Left lung (tissue), 14 donors: ENCODE measurements at places on chromosomes 1 and 21. TPM values are rescaled to one million over a fixed set of nuclear protein-coding genes. Genes with fewer than 3 reads are reported as not detected.
A peak's percentile ranks its signal among the peaks of the same experiment; 100 is the strongest.

- no peak overlapping the region for H3K27ac ChIP-seq
- no peak for DNase-seq
- peaks cover 60% of the 10 kb centered on the region for H3K4me1 ChIP-seq
- H3K27me3 ChIP-seq, result peaks cover 100% of the 10 kb centered on the region
- no peaks in the 10 kb centered on the region for H3K36me3 ChIP-seq
- H3K4me3 ChIP-seq, result no peak overlapping the region
Measured at GRCh38 chr1:63320022-63320721, 2.2 kb upstream of the FOXD3 start.

DNA sequence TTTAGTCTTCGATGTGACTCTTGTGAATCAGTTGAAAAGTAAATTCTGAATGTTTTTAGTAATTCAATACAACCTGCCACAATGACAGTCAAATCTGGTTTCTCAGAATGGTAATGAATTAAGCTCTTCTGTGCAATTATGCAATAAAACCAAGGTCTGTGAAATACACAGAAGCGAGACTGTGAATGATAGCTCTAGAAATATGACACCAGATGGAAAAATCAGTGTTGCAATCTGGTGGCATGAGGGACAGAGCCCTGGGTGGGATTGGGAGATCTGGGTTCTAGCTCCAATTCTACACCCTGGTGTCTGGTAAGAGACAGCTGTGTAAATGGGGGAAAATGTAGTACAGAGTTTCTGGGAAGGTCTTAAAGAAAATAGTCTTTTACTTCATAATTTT lies 586.4 kb upstream of the ZRANB2 start:
- no peak overlapping the region for H3K4me3 ChIP-seq
- no peak overlapping the region for H3K27ac ChIP-seq
- no peak for DNase-seq
- no peaks in the 10 kb centered on the region for H3K4me1 ChIP-seq

GRCh38 chr1:30723331-30723755 lies at the start of gene MATN1:
Gene MATN1 (minus strand): TSS chr1:30723585. CDS start chr1:30723551, 34 bp downstream.
- no peak within 1 kb of the TSS for H3K4me3 ChIP-seq
- no peak within 1 kb of the TSS for H3K27ac ChIP-seq
- H3K4me1 ChIP-seq, result no peaks in the 10 kb centered on the region
- no peaks in the 10 kb centered on the region for H3K27me3 ChIP-seq

DNA sequence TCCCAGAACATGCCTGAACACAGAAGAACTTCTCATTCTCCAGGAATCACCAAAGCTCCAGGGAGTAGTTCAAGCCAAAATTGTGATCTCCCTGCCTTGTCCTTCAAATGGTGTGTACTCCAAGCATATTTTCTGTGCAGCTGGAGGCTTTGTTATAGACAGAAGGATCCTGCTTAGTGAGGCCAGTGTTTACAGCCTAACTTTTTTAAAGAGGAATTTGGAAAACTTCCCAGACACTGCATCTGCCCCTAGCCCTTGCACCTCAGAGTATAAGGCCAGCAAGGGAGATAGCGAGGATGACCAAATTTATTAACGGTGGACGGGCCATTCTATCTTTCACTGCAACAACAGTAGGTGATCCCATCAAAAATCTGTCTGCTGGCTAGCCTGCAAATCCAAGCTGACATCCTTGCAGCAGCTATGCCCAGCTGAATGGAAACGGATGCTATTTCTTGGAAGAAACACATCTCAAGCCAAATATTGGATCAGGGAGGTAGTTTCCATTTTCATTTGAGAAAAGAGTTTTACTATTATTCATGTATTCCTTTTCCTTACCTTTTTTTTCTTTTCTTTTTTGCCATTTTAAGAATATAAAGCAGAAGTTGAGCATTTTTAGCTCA lies 249.8 kb downstream of the USH2A start:
- no peak overlapping the region for H3K27ac ChIP-seq
- no peaks in the 10 kb centered on the region for H3K27me3 ChIP-seq
- no peaks in the 10 kb centered on the region for H3K36me3 ChIP-seq
- DNase-seq, result peak; percentile 10
- H3K4me3 ChIP-seq, result no peak overlapping the region
- H3K4me1 ChIP-seq, result no peaks in the 10 kb centered on the region

DNA sequence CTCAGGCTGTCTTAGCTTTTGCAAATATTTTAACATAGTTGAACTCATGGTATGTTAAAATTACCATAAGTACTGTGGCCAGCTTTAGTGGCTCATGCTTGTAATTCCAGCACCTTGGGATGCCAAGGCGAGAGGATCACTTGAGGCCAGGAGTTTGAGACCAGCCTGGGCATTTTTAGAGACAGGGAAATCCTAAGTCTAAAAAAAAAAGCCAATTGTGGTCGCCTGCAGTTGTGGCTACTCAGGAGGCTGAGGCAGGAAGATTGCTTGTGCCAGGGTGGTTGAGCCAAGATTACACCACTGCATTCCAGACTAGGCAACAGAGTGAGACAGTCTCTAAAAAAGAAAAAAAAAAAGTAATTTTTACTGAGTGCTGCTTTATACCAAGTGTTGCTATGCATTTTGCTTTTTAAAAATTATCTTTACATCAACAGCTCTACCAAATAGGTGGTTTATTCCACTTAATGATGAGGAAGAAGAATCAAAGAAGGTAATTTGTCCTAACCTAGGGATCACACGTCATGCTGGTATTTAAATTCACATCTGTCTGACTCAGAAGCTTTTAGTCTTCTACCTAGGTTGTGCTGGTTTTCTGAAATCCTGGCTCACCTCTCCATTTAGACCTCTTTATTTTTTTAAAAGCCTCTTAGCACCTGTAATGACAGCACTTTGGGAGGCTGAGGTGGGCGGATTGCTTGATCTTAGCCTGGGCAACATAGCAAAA lies 16.8 kb downstream of the PPP1R12B start:
- no peaks in the 10 kb centered on the region for H3K4me1 ChIP-seq
- no peaks in the 10 kb centered on the region for H3K27me3 ChIP-seq
- H3K27ac ChIP-seq, result no peak overlapping the region

The ADORA3 gene
- 0.54 TPM for polyA plus RNA-seq

DNA sequence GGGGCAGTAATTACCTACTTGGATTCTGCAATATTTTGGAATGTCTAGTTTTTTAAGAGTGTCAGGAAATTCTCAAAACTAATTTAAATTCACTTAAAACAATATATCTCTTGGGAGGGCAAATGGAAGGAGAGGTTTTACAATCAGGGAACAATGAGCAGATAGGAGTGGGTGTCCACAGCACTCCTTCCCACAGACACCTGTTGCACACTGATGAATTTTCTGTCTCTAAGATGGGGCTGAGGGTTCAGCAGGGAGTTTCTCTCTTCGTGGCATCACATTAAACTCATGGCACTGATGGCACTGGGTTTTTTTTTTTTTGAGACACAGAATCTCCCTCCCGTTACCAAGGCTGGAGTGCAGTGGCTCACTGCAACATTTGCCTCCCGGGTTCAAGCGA lies 5.5 kb downstream of the PHF13 start:
- no peak overlapping the region for H3K27ac ChIP-seq
- no peaks in the 10 kb centered on the region for H3K27me3 ChIP-seq
- peaks cover 8% of the 10 kb centered on the region for H3K4me1 ChIP-seq
- no peak overlapping the region for H3K4me3 ChIP-seq
- peaks cover 61% of the 10 kb centered on the region for H3K36me3 ChIP-seq
- no peak for DNase-seq

- H3K4me1 ChIP-seq, result no peaks in the 10 kb centered on the region
- no peak overlapping the region for H3K27ac ChIP-seq
- peaks cover 50% of the 10 kb centered on the region for H3K27me3 ChIP-seq
- no peak overlapping the region for H3K4me3 ChIP-seq
Measured at GRCh38 chr21:36628106-36628505, 70.8 kb upstream of the SIM2 start.

The CELA2A gene
- polyA plus RNA-seq, result not detected

- H3K4me3 ChIP-seq, result no peak overlapping the region
- peaks cover 5% of the 10 kb centered on the region for H3K4me1 ChIP-seq
- DNase-seq, result no peak
Measured at GRCh38 chr1:185398599-185398998, 81.6 kb upstream of the IVNS1ABP start.

- no peaks in the 10 kb centered on the region for H3K36me3 ChIP-seq
- no peak for DNase-seq
- H3K4me1 ChIP-seq, result no peaks in the 10 kb centered on the region
- H3K27ac ChIP-seq, result no peak overlapping the region
- no peak overlapping the region for H3K4me3 ChIP-seq
Measured at GRCh38 chr21:36199021-36199420, 42.4 kb downstream of the DOP1B start.

GRCh38 chr1:46394108-46394871 lies at the start of gene FAAH:
Gene FAAH (plus strand): TSS chr1:46394317. CDS start chr1:46394349, 32 bp downstream.
- peak within 1 kb of the TSS; percentile 27 for H3K27ac ChIP-seq
- peaks cover 9% of the 10 kb centered on the region for H3K27me3 ChIP-seq
- H3K36me3 ChIP-seq, result no peaks in the 10 kb centered on the region
- H3K4me3 ChIP-seq, result peak within 1 kb of the TSS; percentile 32
- peak; percentile 66 for DNase-seq
- peaks cover 19% of the 10 kb centered on the region for H3K4me1 ChIP-seq
